ENCODE measurements at places on chromosomes 12 and 14.
A peak's percentile ranks its signal among the peaks of the same experiment; 100 is the strongest.

- no peak for DNase-seq
Measured at GRCh38 chr14:105223770-105224544, 24.4 kb upstream of the BTBD6 start.

- no peak for DNase-seq
Measured at GRCh38 chr12:9256758-9257405, 48.7 kb upstream of the PZP start.

DNA sequence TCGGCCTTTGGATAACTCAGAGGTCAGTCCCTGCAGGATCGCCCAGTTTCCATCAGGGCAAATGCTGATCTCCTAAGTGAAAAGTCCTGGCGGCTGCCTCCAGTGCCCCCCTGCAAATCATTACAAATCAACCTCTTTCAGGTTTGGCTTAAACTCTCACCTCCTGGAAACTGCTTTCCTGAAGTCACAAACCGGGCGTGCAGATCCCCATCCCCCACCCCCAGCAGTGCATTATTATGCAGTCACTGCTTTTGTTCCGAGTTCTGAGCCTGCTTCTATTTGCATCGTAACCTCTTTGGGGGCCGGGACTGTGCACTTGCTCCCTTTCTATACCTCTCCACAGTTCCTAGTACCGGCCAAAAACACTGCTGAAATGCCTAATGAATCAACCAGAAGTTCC lies at the start of gene USP44:
Gene USP44 (minus strand): TSS at position 172 of the 400 bp plus-strand sequence. CDS start 17,220 bp downstream, outside the sequence.
- DNase-seq = no peak

DNA sequence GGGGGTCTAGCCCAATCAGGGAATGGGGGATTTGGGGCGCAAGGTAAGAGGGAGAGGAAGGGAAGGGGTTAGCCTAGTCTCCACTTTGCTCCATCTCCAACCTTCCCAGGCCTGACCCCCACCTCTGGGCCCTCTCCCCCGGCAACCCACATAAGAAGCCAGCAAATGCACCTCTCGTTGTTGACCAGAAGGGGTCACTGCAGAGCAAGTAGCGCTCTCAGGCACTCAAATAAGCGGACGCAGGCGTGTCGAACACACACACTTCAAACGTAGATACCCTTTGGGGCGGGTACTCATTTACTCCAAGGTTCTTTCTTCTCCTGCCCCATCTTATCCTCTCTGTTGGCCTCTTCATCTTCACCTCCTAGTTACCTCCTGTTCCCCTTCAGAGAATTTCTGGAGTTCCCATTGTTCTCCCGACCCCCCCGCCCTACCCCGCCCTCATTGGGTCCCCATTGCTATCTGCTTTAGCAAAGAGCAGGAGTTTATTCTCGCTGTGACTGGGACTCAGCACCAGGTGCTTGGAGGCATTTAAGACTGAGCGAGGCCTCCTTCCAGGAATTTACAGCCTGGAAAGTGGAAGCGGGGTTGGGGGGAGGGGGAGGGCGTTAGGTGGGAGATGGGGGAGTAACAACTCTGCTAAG lies 1.5 kb upstream of the SRRM4 start:
- peak; percentile 23 for DNase-seq

- no peak for DNase-seq
Measured at GRCh38 chr12:80648881-80649280, 58.6 kb upstream of the MYF6 start.

GRCh38 chr12:27057543-27057942 lies 24.8 kb downstream of the C12orf71 start:
- DNase-seq = no peak

- DNase-seq = no peak
Measured at GRCh38 chr12:5623411-5623810, 191.5 kb downstream of the NTF3 start.

DNA sequence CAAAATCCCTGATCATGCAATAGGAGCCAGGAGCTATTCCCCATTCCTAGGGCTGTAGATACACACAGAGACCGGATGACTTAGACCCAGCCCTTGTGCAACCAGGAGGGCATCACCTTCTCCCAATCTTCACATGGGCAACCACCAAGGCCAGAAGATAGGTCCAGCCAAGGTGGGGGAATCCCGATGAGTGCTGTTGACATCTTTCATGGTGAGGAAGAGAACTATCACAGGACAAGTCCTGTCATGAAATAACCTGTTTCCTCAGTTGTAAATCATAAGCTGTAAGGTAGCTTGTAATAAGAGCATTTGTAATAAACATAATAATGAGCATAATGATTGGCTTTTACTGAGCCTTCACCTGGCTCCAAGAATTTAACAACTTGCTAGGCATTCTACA lies 89.5 kb downstream of the GCH1 start:
- DNase-seq = no peak

DNA sequence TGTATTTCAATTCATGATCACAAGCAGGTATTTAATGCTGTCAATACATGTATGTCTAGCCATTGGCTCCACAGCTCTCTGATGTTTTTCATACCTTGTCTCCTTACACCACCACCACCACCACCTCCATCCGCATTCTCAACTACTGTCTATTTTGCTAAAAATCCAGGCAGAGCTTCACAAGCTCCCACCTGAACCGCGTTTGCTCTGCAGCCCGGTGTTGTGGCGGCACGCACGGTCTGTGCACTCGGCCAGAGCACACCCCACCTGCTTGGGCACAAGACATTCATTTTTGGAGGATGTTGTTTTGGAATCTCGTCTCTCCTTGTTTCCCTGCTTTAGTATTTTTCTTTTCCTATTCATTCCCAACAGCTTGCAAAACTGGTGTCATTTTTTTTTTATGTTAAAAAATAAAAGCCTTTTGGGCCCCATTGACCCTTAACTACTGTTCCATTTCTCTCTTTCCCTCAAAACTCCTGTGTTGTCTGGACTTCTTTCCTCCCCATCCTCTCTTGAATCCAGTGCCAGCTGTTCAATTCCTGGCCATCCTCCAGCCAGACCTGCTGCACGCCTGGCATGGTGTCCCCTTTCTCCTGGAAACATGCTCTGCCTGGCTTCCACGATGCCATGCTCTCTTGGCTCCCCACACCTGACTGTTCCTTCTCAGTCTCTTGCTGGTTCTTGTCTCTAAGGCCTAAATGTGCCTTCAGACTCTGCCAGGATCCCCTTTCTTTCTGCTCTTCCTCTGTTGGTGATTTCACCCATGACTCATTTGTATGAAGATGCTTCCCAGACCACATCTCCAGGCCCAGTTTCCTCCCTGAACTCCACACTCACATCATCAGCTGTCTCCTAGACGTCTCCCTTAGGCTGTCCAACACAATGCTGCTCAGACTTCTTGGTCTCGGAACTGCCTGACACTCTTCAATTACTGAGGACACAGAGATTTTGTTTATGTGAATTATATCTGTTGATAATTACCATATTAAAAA lies 37.9 kb downstream of the PIWIL1 start:
- no peak for DNase-seq

DNA sequence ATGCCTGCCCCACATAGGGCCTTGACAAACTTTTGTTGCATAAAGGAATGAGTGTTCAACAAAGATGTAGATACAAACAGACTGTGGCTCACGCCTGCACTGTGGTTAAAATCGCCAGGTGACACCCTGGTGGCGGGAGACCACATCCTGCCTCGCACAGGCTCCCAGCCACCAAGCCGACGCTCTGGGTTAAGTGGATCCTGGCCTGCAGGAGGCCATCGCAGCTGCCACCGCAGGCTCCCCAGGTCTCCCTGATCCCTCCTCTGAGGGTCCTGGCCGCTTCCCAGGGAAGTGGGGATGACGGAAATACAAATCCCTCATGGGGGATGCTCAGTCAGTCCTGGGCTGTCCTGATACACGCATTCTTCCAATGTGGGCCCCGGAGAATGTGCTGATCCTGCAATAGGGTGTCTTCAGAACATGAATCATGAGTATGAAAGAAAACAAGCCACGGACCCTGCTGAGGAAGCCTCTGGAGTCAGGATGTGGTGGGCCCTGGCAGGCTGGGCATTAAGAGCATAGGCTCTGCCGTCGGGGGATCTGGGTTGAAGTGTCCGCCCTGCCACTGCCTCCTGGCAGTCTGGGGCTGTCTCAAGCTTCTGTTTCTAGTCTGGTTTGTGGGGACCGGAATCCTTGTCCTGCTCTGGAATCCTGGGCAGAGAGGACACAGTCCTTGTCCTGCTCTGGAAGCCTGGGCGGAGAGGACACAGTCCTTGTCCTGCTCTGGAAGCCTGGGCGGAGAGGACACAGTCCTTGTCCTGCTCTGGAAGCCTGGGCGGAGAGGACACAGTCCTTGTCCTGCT lies 53.5 kb upstream of the BEGAIN start:
- DNase-seq = no peak

DNA sequence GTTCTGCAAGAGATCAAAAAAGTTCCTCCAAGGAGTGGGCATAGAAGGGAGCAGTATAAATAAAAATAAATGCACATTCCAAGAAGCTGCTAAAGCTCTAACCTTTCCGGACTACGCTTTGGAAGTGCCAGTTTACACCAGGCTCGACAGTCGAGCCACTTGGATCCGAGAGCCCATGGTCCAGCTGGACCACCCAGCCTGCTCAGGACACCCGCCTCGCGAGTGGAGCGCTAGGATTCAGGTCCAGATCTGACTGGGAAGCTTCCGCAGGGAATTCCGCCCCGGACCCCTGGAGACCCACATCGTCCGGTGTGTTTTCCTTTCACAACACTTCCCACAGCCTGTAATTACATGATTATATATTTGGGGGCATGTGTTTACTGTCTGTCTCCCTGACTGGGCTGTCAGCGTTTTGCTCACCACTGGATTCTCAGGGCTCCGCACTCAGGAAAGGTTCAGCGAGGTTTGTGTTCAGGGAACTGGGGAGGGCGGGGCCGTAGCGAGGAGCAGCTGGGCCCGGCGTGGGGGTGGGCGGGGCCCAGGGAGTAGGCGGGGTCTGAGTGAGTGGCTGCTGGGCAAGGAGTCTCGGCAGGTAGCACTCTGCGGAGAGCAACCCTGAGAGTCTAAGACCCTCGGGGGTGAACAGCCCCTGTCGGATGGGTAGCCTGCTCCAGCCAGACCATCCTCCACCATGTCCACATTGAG lies 52.3 kb upstream of the TMEM263 start:
- peak; percentile 10 for DNase-seq

GRCh38 chr12:28021704-28022103 lies 49.2 kb upstream of the PTHLH start:
- DNase-seq = no peak

DNA sequence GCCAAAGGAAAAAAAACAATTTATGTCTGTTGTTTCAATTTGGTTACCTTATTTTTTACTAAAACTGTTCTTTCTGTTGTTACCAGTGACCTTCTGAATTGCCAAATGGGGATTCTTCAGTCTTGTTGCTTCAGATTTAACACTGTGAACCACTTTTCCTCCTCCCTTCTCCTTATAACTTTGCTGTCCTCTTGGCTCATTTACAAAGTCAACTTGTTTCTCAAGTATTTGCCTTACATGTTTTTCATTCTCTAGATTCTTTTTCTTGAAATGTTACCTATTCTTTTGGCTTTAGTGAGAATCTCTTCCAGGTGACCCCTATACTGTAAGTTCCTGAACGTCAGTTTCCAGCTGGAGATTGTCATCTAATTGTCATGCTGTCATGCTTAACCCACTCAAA lies 19.4 kb downstream of the FUT8 start:
- DNase-seq = no peak

DNA sequence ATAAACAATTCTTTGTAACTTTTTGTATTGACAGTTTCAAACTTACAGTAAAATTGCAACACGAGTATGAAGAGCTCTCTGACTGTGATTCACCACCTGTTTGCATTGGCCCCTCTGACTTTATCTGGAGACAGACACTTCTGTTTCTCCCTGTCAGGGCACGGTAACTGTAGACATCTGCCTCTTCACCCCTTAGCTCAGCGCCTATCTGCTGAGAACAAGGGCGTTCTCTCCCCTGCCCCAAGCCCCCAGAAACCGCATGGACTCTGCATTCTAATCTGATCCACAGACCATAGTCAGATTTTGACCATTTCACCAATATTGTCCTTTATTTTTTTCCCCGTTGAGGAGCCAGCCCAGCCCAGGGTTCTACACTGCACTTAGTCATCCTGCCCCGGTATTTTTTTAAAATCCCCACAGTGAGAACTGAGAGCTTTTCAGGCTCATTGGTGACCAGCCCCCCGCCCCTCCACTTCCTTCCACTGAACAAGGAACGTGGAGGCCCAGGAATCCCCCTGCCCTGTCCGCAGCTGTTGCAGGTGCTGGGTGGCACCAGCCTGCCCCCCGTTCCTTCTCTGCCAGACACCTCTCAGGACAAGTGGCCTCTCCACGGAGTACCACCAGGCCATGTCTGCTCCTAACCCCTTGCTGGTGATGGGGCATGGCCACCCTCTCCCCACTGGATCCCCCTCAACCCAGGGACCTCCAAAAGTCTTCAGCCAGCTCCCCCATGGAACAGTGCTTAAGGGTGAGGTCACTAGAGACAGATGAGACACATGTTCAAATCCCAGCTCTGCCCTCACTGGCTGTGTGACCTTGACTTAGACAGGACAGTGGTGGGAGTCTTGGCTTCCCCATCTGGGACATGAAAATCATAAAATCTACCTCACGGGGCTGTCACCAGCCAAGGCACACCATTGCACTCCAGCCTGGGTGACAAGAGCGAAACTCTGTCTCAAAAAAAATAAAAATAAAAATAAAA lies 11.2 kb downstream of the RHOF start:
- DNase-seq = no peak

GRCh38 chr12:132597333-132598316 lies 12.8 kb downstream of the LRCOL1 start:
- DNase-seq = no peak

- no peak for DNase-seq
Measured at GRCh38 chr14:86935241-86935885, 1057.6 kb downstream of the GALC start.

- no peak for DNase-seq
Measured at GRCh38 chr14:23694949-23695663, 58.9 kb downstream of the DHRS2 start.

- DNase-seq = no peak
Measured at GRCh38 chr12:58386136-58386535, 444.8 kb downstream of the ATP23 start.

DNA sequence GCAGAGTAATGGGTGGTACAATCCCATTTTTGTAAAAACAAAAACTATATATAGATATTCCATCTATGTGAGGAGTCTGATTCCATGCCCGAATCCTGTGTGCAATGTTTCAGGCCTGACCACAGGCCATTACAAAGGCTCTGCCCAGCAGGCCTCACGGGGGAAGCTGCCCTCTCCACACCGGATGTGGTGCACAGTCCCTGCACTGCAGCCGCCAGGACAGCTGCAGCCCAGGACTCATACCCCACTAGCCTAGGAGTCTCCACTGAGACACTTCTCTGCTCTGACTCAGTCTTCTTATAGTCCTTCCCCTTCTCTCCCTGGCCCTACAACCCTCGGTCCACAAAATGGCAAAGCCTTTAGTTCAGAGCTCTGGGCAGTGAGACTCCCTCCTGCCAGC lies 190.4 kb downstream of the PPM1H start:
- no peak for DNase-seq

Measured in C1 segment of cervical spinal cord (tissue), 14 donors.